ENCODE measurements at places on chromosomes 2 and 18. TPM values are rescaled to one million over a fixed set of nuclear protein-coding genes. Genes with fewer than 3 reads are reported as not detected.

The TACR1 gene
- 0.64 TPM for total RNA-seq

The FNDC4 gene
- 8.5 TPM for total RNA-seq

The RTP5 gene
- total RNA-seq: not detected

The HAT1 gene
- 25.3 TPM for total RNA-seq

The PIAS2 gene
- 17.8 TPM for total RNA-seq

The NCKAP5 gene
- 8.9 TPM for total RNA-seq

The TTR gene
- total RNA-seq: 0.20 TPM

The ASB18 gene
- total RNA-seq: not detected

The CCDC102B gene
- 1.2 TPM for total RNA-seq

The B3GNT7 gene
- total RNA-seq: 5.5 TPM

The SAG gene
- total RNA-seq: not detected
